ENCODE measurements at places on chromosomes 6 and 20.
A peak's percentile ranks its signal among the peaks of the same experiment; 100 is the strongest.

- DNase-seq: peak; percentile 30
Observed at GRCh38 chr20:62366370-62367135, 559 bp downstream of the LAMA5 start.

DNA sequence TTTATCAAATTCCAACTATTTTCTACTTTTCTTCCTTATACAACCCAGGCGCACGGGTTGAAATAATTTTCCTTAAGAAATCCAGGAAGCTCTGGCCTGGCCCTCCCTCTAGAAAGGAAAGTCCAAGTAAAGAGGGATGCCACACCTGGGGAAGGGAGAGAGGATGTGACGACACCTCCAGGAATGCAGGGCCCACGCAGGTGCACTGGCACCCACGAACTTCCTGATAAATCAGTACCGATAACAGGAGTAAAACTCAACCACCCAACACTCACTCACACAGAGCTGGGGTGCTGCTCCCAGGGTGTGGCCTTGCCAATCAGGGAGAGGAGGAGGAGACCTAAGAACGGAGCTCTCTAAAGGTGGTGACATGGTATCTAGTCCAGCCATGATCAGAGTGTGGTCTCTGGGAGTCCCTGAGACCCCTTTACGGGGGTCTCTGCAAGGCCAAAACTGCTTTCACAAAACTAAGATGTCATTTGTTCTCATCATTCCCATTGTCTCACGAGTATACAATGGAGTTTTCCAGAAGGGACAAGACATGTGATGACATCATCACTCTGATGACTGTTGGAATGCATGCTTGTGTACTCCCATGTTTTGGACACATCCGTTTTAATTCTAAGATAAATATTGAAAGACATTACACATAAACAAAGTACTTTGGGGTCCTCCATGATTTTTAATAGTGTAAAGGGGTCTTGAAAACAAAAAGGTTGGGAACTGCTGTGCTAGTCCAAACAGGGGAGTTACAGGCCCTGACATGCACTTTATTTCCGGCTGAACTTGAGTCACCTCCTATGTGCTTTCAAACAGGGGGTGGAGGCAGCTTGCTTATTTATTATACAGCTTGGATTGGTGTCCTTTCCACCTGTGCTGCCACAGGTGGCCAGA, 2.2 kb upstream of the PARD6B start:
- DNase-seq: no peak

DNA sequence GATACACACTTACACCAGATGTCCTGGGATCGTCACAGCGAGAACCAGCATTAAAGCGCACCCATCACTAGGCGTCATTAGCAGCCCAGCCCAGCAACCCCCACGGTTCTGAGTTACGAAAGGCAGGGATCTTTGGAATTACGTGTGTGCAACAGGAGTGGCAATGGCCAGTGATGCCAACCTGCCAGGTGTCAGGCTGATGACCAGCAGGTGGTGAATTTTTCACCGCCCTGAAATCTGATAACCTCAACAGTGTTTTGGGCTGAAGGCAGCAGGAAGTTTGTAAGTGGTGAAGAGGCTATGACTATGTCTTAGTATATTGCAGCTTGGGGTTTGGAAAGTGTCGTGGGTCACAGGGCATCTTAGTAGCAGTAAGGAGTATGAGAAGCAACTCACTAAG, 166.1 kb downstream of the TMEM242 start:
- no peak for DNase-seq

DNA sequence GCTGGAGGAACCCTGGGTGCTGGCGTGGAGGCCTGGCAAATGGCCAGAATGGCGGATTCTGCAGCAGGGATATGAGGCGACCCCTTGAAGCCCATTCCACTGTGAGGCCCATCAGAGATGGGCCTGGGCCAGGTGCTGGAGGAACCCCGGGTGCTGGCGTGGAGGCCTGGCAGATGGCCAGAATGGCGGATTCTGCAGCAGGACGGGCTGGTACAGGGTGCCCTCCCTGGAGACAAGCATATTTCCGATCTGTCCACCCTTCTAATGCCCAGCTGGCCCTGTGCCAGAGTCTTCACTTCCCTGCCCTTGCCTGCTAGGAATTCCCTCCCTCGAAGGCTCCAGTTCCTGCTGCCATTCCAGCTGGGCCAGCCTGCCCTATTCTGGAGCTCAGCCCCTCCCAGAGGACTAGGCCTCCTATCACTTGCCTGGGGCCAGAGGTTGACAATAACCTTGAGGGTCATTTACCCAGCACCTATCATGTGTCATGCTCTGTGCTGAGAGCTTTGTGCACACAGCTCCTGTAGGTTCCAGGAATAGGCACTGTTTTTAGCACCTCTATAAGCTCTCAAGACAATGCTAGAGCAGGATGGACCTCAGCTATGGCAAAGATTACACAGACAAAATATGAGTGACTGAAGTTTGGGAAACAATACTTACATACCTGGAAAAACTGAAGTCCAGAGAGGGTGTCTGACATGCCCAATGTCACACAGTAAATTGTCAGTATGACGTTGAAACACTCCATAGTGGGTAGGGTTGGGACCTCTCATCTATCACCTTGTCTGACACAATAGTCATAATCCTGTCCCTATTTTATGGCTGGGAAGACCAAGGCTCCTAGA, 21.4 kb downstream of the SUN5 start:
- no peak for DNase-seq

GRCh38 chr20:18187020-18187419, 49.4 kb downstream of the KAT14 start:
- DNase-seq: no peak

DNA sequence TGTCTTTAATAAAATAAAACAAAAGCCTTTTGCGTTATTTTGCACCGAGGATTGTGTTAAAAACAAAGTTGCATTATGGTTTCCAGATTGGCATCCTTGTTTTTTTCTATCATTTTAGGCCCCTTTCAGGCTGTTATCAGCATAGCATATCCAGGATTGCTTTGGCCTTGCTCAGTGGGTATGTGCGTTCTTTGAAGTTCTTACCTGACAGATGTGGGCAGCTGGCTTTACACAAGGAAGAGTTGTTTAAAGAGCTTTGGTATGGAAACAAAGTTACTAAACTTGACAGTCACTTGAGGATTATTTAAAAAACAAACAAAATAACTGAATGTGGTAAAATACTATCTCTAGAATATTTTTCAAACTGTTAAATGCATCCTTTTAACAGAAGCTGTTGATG, 6.6 kb downstream of the VAPB start:
- DNase-seq: no peak

DNA sequence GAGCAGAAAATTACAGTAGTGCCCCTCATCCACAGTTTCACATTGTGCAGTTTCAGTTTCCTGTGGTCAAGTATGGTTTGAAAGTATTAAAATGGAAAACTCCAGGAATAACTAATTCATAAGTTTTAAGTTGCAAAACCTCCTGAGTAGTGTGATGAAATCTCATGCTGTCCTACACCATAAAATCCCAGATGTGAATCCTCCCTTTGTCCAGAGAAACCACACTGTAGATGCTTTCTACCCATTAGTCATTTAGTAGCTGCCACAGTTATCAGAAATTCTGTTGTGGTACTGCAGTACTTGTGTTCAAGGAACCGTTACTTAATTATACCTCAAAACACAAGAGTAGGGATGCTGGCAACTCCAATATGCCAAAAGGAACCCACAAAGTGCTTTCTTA, 74.7 kb downstream of the PTCHD4 start:
- DNase-seq: no peak

GRCh38 chr6:142947714-142948480, 2.9 kb upstream of the HIVEP2 start:
- DNase-seq: peak; percentile 36

DNA sequence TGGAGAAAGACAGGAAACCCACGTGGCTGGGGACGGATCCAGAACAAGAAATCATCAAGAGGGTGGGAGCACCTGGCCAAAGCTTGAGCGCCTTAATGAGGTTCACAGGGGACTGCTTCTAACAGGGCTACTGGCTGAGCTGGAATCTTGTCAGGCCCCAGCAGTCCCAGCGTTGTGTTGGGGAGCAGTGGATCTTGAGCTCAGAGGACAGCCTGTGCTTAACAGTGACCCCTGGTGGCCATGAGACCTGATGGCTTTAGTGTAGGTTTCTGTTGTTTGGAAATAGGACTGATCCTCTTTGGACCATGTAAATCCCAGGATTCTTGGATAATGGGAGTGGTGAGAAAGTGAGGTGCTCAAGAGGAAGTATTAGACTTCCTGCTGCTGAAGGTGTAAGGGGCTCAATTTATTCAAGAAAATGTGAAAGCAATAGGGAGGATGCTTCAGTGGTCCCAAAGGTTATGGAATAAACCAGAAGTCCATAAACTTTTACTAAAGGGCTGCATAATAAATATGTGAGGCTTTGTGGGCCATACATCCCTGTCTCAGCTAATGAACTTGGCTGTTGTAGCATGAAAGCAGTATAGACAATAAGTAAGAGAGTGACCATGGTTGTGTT, 216.2 kb downstream of the NFATC2 start:
- peak; percentile 66 for DNase-seq

- DNase-seq: no peak
Observed at GRCh38 chr6:164294047-164294784, 879.7 kb downstream of the QKI start.

DNA sequence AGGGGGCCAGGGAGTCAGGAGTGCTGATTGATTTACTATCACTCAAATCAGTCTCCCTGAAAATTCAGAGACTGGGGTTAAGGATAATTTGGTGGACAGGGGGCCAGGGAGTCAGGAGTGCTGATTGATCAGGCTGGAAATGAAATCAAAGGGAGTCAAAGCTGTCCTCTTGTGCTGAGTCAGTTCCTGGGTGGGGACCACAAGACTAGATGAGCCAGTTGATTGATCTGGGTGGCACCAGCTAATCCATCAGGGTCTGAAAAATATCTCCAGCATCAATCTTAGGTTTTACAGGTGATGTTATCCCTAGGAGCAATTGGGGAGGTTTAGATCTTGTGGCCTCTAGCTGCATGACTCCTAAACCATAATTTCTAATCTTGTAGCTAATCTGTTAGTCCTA, 6.1 kb upstream of the AFG1L start:
- DNase-seq: no peak
